ENCODE measurements at places on chromosomes 12 and 14.

- DNase-seq = no peak
Measured at GRCh38 chr12:101181776-101182175, 28.3 kb downstream of the SLC5A8 start.

- no peak for DNase-seq
Measured at GRCh38 chr12:65567820-65568219, 256.5 kb upstream of the HMGA2 start.

DNA sequence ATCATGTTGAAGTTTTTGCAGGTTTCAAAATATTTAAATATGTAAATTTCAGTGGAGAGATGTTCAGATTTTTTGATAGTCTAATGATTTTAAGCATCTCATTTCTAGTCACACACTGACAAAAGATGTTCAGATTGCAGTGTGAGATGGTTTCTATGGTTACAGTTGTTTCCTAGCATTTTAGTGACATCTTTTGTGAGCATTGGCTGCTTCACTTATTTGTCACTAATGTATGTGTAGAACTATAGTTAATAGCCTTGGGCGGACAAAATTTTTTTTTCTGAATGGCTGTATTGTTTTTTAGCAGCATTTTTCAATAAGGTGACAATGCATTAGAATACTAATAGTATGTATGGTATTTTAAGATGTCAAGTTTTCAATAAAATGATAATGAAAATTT, 315.6 kb upstream of the PRKD1 start:
- DNase-seq = no peak

DNA sequence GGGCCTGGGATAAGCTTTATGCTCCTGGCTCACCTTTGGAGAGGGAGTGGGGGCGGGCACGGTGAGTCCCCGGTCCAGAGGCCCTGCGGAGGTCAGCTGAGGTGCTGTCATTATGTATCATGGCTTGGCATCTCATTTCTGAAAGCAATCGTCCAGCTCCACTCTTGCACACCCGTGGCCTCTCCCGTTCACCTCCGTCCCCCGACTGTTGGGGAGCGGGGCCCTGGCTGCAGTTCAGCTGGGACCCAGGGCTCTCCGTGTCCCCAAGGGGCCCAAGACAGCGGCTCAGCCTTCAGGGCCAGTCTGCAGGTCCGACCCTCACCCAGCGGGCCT, 10.6 kb downstream of the BMP4 start:
- no peak for DNase-seq

GRCh38 chr12:70246580-70246979, 3.3 kb downstream of the CNOT2 start:
- DNase-seq = no peak

- no peak for DNase-seq
Measured at GRCh38 chr14:50871914-50872732, at the start of gene ABHD12B. TSS of gene ABHD12B (plus strand) at chr14:50872053. CDS start at chr14:50872175, 122 bp downstream.

- DNase-seq = peak; percentile 77
Measured at GRCh38 chr12:28780096-28780495, 369.0 kb upstream of the FAR2 start.

Measured in HS-5 (cell line).